ENCODE measurements at places on chromosomes 12 and 14.

- no peak for DNase-seq
Observed at GRCh38 chr14:61444215-61444768, 122.9 kb downstream of the PRKCH start.

DNA sequence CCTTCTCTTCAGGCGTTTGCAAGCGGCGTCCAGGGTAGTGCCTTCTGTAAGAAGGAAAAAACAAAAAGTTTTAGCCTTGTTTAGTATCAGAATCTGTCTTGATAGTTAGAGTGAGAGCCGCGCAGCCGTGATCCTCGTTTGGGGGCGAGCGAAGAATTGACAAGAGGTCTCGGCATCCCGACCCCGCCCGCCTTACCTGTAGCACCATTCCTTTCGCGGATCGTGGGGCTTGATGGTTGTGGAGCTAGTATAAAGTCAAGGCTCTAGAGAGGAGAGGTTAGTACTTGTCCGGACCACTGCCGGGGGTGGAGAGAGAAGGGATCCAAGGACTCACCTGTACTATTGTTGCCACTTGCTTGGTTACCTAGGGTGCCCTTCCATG is 494 bp downstream of the TMTC3 start:
- peak; percentile 13 for DNase-seq

- no peak for DNase-seq
Observed at GRCh38 chr12:22683131-22683530, 58.2 kb downstream of the ETNK1 start.

DNA sequence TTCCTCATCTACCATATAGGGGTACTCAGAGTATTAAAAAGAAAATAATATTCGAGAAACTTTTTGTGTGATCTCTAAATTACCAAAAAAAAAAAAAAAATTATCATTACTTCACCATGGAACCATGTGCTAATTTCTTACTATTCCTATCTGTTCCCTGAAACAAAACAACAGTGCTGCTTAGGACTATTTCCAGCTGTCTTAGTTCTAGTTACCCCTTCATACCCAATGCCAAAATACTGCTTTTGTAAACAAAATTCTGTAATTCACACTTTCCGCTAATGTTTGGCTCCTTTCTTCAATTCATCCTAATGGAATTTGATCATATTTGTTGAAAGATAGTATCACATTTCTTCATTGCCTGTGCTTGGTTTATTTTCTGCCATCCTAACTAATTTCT is 470.2 kb downstream of the BTG1 start:
- no peak for DNase-seq

GRCh38 chr14:75393794-75394193 is 34.0 kb upstream of the JDP2 start:
- no peak for DNase-seq

- no peak for DNase-seq
Observed at GRCh38 chr12:64160021-64160710, 61.9 kb downstream of the KICS2 start.

DNA sequence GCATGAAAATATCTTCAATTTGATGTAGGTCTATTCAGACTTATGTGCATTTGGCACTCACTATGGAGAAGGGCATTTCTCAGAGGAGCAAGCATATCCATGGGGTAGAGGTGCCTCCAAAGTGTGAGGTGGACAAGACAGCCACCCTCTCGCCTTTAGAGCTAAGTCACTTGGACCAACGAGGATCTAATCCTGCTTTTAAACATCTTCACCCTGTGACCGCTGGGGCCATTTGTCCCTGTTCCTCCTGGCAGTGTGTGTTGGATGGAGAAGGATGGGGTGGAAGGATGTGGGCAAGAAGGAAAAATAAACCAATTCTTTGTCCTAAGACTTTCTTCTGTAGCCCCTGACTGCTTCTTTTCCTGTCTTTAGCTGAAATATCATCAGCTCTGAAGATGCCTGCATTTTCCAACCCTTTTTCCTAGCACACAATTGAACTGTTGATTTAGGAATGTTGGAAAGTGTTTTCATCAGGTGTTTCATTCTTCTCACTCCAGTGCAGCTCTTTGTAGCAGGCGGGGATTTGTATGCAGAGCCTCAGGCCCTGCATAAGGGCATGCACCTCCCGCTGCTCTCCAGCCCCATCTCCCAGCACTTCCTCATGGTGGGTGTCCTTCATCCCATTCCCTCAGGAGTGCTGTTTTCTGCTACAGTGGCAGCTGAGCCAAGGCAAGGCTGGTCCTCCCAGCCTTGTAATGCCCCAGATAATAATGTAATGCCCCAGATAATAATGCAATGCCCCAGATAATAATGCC is 5.3 kb downstream of the FGF6 start:
- peak; percentile 6 for DNase-seq
